ENCODE measurements at places on chromosomes 13 and 19.

GRCh38 chr13:69857183-69857821, 250.3 kb upstream of the ATXN8OS start:
- no peak for DNase-seq

DNA sequence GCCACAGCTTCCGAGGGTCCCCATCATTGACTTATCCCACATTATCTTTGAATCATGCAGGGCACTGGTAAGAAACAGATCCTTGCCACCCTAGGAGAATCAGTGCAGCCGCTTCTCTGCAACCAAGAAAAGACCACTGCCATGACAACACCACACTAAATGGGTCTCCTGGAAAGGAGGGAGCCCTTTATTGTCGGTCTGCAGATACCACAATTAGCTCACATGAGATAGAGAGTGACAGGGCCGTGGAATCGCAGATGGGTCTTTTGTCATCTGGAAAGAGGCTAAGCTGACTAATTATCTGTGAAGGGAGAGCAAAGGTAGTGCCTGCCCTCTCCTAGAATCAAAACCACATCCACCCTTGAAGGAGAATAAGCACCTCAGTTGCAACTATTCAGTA, 178.3 kb upstream of the MYO16 start:
- DNase-seq = no peak

GRCh38 chr13:98954313-98954712, 23.6 kb downstream of the DOCK9 start:
- no peak for DNase-seq

GRCh38 chr19:15378534-15379082, 979 bp downstream of the AKAP8 start:
- peak; percentile 40 for DNase-seq

GRCh38 chr13:30681843-30682242, 53.5 kb upstream of the ALOX5AP start:
- DNase-seq = no peak

DNA sequence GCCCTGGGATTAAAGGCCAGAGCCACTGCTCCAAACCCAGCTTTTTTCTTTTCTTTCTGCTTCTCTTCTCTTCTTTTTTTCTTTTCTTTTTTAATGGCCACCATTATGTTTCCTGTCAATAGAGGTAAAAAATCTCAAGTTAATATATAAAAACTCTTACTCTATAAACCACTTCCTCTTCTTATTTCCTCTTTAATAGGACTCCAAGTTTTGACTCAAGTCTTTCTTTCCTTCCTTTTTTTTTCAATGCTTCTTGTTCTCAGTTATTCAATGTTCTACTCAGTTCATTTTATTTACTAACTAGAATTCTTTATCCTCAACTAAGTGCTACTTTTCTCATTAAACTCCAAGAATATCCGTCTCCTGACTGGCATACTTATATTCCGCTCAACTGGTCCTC, 27.1 kb upstream of the MYCBP2 start:
- DNase-seq = no peak

DNA sequence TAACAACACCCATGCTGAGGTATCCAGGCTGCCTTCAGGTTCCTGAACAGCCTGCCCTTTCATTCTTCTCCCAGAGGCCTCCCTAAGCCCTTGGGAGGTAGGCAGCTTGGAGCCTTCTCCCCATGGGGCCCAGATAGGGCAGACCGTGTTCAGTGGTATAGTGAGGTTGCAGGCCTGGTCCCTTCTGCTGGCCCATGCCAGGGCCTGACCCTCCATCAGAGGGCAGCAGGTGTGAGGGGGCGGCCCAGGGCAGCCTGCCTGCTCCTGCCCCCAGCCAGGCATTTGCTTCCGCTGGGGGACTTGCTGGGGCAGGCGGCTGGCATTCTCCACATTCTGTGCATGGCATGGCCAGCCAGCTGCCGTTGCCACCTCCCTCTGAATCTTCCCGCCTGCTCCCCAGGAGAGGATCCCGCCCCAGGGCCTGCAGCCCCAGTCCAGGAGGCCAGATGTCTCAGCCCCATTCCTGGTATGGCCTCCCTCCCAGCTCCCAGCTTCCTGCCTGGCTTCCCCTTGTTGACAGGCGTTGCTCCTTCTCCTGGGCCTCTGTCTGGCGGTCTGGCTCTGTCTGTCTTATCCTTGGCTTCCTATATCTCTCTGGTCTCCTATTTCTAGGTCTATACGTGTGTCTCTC, 8.9 kb downstream of the CIC start:
- DNase-seq = peak; percentile 67

DNA sequence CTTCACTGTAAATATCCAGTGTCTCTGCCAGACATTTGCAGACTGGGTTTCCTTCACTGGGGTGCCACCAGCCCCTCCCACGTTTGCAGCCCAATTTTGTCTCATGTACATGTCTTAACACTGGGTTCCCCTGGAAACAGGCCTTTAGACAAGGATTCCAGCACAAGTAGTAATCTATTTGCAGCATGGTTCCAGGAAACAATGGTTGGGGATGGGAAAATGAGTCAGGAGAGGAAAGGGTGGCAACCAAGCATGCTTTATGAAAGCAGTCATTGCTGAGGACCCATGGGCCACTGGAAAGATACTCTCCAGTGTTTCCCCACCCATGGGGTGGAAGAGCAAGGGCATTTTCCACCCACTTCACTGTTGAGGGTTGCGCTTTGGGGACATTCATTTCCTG, 53.6 kb upstream of the FARP1 start:
- no peak for DNase-seq

DNA sequence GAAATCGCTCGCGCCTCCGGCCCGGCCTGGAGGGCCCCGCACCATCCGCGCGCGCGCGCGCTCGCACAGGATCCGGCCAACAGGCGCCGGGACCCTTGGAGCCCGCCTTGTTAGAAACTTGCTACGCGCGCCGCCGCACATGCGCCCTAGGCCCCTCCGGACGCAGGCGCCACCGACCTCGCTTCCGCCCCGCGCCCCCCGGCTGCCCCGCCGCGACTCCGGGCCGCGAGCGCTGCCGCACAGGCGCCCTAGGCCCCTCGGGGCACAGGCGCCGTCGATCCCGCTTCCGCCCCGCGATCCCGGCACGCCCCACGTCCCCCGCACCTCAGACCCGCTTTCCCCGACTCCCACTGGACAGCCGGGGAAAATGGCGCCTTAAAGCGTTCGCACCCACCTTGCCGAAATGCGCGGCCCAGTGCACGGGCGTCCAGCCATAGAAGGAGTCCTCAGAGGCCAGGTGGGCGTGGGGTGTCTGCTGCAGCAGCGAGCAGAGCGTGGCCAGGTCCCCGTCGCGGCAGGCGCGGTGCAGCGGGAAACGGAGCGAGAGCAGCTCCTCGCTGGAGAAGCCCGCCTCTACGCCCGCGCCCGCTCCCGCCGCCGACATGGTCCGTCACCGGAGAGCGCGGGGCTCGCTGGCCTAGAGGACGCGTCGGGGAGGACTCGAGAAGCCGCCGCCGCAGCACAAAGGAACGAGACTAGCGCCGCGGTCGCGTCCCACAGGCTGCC, 375 bp downstream of the ANKRD10 start:
- peak; percentile 87 for DNase-seq

DNA sequence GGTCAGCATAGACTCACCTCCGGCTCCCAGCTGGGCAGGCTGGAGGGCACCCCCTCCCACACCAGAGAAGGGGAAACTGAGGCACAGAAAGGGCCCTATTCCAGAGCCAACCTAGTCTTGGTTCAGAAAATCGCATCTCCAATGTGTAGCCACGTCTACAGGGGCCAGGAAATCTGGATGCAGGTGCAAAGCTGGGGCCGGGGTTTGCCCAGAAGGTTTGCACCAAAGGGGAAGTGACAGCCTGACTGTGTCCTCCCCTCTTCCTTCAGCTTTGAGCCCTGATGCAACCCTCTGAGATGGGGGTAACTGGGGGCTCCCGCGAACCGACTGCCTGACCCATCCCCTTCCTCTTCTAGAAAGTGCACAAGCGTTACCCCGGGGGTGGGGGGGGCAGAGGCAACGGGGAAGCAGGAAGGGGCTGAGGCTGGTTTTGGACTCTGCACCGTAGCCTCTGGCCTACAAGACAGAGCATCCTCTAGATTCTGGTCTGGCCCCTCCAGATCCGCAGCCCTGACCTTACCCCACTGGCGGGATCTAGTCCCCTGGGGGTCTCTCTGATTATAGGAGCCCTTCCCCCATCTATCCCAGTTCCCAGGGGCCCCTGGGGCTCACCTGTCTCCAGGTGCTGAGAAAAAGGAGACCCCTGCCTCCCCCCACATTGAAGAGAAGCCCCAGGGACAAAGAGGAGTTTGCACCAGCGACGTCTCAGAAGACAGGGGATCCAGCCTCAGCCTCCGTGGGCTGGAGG, 1.1 kb upstream of the ONECUT3 start:
- DNase-seq = no peak

- no peak for DNase-seq
Observed at GRCh38 chr19:46644720-46645119, 8.7 kb upstream of the GNG8 start.

DNA sequence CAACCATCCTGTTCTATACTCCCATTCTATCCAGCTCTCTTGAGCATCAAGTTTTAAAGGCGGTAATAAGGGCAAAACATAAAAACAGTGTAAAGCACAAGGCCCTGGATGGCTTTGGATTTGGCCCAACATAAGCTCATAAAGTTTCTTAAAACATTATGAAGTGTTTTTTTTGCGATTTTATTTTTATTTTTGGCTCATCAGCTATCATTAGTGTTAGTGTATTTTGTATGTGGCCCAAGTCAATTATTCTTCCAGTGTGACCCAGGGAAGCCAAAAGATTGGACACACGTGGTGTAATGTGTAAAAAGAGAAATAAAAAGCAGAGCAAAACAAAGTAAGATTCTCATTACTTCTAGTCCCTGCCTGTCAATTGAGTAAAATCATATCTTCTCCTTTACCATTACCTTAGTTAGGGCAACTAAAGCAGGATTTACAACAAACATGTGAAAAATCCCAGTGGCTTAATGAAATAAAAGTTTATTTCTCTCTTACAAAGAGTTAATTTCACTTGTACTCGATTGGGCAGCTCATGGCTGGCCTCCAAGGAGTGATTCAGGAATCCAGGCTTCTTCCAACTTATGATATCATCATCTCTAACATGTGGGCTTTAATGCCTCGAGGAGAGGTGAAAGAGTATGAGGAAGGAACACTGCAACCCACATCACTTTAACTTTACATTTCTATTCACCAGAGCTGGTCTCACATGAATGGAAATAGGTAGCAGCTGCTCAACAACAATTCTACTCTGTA, 725.2 kb upstream of the SLITRK1 start:
- DNase-seq = no peak

DNA sequence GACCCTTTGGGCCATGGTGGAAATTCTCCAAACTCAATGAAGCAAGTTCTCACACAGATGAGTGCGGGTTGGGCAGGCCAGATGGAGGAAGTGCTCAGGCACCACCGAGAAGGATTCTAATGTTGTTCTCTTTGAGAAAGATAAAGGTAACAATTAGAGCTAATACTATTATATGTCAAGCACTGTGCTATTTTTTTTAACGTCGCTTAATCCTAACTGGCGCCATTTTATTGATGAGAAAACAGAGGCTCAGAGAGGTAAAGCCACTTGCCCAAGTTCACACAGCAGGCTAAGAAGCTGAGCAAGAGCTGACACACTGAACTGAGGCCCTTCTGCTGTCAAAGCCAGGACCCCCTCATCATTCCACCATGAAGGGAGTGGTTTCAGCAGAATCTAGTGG, 1.0 kb downstream of the FBL start:
- no peak for DNase-seq

DNA sequence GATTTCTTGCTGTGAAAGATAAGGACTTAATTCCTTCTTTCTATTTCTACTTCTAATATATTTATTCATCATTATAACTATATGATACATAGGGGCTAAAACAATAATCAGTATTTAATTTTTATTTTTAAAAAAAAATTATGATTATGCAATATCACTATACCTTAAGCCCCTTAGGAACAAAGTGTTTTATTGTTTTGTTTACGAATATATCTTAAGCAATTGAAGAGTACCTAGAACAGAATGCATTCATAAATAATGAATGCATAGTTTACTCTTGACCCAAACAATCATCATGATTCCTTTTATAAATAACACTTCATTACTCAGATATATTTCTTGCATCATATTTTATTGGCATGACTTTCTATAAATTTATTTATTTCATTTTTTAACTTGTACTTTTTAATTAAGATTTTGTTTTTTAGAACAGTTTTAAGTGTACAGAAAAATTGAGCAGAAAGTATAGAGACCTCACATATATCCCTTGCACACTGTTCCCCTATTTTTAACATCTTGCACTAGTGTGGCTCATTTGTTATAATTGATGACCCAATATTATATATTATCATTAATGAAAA, 339.9 kb upstream of the SPRY2 start:
- DNase-seq = no peak

DNA sequence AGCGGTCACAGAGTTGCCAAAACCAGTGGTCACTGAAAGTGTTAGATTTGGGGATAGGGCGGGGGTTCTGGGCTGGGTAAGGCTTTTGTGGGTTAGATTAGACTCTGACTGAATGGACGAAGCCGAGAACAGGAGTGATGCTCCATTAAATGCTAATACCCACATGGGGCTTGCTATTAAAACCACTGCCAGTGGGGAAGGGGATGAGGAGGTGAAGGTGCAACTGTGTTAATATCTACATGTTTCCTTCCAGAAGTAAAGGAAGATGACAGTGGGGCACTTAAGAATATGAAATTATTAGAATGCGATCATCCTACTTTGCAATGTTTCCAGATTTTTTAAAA, 573 bp upstream of the ZNF614 start:
- DNase-seq = no peak

DNA sequence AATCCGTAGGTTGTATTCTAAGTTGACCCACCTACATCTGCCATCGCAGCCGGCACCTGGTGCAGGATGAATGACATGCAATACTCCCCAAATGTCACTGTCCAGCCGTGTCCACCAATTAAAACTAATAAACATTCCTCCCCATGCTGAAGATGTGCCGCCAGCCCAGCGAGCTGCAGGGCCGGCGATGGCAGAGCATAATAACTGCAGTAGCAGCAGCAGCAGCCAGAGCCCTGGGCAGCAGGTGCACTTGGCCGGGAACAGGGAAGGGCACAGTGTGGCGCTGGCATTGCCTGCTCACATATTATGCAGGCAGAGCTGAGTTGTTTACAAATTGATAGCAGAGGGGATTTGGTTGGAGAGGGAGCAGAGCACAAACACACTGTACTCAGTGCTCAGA, 754.9 kb downstream of the OLFM4 start:
- DNase-seq = no peak

- no peak for DNase-seq
Observed at GRCh38 chr19:17125062-17125727, 49.6 kb downstream of the MYO9B start.

DNA sequence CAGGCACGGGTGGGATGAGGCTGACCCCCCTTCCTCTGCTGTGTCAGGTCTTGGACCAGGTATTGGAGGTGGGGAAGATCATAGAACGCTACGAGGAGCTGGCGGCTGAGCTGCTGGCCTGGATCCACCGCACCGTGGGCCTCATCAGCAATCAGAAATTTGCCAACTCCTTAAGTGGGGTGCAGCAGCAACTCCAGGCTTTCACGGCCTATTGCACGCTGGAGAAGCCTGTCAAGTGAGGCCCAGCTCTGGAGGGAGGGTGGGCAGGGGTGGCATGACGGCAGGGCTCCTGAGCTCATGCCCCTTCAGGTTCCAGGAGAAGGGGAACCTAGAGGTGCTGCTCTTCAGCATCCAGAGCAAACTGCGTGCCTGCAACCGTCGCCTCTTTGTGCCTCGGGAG, 35.3 kb downstream of the SPTBN4 start:
- no peak for DNase-seq

All from BE2C (cell line).